ENCODE measurements at places on chromosomes 2 and 18. TPM values are rescaled to one million over a fixed set of nuclear protein-coding genes. Genes with fewer than 3 reads are reported as not detected.

APLF gene
- total RNA-seq, result 6.8 TPM

IL36G gene
- not detected for total RNA-seq

ATP9B gene
- total RNA-seq, result 49.2 TPM

PRKAG3 gene
- not detected for total RNA-seq

DNA sequence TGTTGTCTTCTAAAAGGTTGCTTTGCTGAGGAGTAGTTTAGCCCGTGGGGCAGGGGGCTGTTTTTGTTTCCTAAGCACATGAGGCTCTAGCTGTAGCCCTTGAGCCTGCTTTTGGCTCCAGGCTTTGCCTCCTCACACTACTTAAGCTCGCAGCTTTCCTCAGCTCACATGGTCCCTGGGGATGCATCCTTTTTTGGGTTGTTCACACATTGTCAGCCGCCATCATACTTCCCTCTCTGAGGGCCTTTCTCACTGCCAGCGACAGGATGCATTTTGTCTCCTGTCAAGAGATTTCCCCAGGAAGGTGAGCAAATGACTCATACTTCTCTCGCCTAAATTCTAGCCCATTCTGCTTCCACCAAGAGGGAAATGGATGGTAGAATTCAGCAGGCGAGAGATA, 279.5 kb upstream of the PKDCC start:
- DNase-seq, result no peak

- no peak for DNase-seq
Measured at GRCh38 chr18:29912351-29912750, 1130.2 kb downstream of the DSC3 start.

DNA sequence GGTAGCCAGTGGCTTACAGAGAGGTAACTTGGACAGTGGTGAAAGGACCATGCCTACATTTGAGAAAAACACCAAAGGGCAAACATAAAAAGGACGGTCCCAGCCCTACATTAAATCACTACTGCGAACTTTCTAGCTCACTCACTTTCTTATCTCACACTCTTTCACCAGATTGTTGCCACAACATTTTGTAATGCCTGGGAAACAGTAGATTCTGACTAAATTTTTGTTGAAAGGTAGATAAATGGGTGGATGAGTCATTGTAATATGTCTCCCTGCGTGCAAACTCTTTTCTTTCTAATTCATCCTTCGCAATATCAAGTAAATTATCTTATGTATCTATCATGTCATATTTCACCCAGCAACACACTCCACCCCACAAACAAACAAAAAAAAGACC, 192.2 kb downstream of the IRS1 start:
- DNase-seq, result no peak

- no peak for DNase-seq
Measured at GRCh38 chr2:232829988-232830387, 40.1 kb upstream of the SNORC start.

GRCh38 chr2:240789501-240790369, 30.3 kb downstream of the KIF1A start:
- DNase-seq, result no peak

DNA sequence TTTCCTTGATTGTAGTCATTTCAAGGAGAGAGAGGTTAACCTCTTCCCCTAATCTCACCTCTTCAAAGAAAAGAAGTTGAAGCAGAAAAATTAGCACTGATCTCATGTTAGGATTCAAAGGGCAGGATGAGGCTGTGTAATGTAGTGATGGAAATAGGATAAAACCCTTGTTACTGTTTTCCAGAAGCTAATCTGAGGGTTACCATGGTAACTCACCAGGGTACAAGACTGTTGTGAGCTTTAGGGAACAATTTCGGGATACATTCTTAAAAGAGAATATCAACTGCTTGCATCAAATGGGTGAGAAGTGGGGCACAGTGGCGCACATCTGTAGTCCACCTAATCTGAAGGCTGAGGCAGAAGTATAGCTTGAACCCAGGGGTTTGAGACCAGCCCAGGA, 64.9 kb upstream of the SLC39A10 start:
- no peak for DNase-seq

DNA sequence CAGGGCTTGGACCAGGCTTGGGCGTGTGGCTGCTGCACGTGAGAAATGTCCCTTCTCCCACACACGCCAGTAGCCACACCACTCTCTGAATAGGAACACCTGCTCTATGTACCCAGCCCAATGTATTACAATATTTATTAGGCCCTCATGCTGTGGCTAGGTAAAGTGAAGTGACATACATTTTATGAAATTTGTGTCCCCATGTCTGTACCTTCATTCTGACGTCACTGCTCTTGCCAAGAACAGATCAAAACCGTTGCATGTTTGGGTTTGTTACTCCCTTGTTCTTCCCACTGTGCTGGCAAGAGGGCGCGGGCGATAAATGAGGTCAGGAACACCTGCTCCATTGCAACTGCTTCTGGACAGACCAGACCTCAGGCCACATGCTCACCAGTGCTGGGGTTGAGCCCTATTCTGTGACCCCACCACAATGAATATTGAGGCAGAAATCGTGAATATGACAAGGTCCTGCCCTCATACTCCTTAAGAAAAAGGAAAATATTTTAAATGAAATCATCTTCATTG, 436.4 kb upstream of the SALL3 start:
- no peak for DNase-seq

DNA sequence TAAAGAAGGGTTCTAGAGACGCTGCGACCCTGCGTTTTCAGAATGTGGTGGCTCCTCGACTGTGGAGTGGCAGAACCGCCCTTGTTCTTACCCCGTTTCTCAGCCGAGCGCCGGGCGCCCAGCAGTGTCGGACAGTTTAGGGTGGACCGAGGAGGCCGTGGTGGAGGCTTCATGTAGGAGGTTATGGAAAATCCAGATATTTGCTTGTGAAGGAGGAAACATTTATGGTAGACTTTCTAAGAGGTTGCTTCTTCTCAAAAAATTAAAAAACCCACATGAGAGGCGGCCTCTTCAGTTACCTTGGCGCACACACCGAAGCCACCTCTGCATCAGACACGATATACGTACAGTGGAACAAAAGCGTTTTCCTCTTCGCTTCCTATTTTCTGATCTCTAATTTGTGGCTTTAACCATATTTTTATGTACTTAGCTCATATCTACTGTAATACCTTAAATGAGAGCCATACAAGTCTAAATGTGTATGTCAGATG, 120.8 kb downstream of the NFATC1 start:
- no peak for DNase-seq

Measured in activated B cell treated with CpG ODN at 0.5 μM for 24 hours (primary cell).